ENCODE measurements at places on chromosomes 3 and 15.

- DNase-seq, result no peak
Measured at GRCh38 chr3:17089314-17089700, 204.6 kb downstream of the PLCL2 start.

DNA sequence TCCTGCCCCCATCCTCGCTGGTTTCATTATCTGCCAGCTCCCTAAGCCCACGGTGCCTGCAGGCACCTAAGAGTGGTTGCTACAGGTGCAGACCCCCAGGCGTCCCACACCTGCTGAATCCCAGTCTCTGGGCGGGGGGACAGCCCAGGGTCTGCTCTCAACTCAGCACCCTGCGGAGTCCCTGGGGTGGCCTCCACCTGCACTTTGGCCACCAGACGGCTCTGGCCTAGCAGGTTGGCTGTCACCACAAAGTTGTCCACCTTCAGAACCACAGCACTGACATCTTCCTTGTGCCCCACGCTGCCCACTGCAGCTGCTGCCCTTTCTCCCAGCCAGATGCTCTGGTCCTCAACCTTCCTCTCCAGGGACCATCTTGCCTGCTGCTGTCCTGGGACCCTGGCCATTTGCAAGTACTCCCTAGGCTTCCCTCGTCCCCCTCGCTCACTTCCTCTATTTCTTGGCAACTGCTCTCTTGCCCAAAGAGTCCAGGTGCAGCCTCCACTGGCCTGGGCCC, 34.9 kb upstream of the SNRPA1 start:
- DNase-seq, result no peak

DNA sequence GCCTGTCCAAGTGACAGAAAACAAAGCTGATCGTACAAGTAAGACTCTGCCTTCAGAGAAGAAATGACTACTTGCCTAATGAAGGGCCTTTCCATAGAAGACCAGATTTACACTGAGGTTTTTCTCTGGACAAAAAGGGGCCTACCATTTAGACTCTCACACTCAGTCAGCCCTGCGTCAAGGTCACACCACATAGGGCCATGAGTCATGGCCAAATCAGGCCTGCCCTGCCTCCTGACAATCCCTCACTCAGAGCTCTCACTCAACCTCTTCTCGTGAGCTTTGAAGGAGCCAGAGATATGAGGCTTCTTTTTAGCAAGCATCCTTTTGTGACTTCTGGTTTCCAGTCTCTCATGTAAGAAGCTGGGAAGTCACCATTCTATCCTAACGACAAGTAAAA, 68.1 kb upstream of the NMNAT3 start:
- no peak for DNase-seq

- no peak for DNase-seq
Measured at GRCh38 chr15:40776537-40777141, 6.9 kb downstream of the C15orf62 start.

GRCh38 chr3:144369129-144369879, 397.7 kb downstream of the DIPK2A start:
- DNase-seq, result no peak

- DNase-seq, result no peak
Measured at GRCh38 chr15:75570126-75570845, 8.8 kb downstream of the PTPN9 start.

- DNase-seq, result no peak
Measured at GRCh38 chr3:157533298-157534070, 30.3 kb upstream of the VEPH1 start.

DNA sequence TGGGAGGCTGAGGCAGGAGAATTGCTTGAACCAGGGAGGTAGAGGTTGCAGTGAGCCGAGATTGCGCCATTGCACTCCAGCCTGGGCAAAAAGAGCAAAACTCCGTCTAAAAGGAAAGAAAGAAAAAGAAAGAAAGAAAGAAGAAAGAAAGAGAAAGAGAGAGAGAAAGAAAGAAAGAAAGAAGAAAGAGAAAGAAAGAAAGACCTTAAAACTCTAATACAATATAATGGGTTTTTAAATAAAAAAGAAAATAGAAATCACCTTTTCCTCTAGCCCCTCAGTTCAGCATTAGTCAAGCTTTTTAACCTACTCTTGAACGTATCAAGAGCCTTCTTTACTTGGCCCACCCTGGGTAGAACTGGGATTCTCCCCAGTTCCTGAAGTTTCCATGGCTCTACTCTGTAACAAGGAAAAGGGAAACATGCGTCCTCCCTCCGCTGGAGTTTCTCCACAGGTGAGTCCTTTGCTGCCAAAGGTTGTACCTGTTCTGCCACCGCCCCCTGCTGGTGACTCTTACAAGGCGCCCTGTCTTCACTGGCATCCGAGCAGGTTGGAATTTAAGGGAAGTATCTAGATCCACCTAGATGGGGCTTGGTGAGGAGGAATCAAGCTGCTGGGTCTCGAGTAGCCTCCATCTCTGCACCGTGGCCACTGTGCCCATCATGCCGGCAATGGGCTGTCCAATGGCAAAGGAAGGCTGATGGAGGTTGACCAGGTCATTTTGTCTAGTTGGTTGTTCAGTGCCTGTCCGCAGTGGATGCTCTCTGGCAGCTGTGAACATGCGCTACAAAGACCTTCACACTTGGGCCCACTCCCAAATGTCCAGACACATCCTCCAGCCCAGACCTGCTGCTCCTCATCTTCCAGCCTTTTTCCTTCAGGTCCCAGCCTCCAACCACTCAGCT, 20.6 kb upstream of the EPHB3 start:
- DNase-seq, result no peak

- no peak for DNase-seq
Measured at GRCh38 chr3:12015627-12016026, 11.4 kb downstream of the SYN2 start.

DNA sequence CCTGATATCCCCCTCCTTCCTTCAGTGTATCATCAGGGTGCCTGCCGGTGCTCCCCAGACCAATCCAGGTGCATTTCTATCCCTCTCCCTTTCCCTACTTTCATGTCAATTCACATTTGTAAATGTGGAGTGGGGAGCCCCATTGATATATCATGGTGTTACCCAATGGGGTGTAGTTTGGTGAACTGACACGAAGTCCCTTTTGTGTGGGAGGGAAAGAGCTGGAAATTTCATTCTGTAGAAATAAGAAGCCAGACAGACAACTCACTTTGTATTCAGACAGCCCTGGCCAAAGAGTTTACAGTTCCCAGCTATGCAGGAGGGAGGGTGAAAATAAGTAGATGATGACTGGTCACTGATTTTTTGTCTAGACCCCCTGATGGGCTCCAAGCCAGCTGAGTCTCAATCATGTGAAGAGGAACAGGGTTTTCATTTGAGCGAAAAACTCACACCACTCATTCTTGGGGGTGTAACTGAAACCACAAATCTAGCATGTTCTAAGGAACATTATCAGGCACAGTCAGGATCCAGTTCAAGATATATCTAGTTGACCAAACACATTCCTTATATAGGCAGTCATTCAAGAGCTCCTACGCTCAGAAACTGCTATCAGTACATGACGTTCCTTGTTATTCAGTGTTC, 58.9 kb downstream of the LMCD1 start:
- no peak for DNase-seq

- no peak for DNase-seq
Measured at GRCh38 chr3:85161544-85161943, 202.8 kb downstream of the CADM2 start.

- DNase-seq, result no peak
Measured at GRCh38 chr15:89462198-89462912, 34.0 kb downstream of the RHCG start.

DNA sequence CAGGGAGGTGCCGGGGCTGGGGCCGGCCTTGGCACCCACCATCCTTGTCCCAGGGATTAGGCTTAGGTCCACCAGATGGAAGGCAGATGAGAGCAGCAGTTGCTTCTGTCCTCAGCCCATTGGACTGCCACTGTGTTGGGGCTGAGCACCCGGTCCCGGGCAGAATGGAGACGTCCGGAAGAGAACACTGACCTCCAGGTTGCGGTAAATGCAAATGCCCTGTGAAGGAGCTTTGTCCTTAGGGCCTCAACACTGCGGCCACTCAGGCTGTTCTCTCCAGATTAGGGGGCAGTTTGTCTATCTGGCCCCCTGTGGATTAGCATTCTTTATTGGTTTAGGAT, at the start of gene SERINC4:
Gene SERINC4 (minus strand): TSS at position 276 of the 341 bp plus-strand sequence. CDS start 234 bp downstream, at position 42.
- no peak for DNase-seq

DNA sequence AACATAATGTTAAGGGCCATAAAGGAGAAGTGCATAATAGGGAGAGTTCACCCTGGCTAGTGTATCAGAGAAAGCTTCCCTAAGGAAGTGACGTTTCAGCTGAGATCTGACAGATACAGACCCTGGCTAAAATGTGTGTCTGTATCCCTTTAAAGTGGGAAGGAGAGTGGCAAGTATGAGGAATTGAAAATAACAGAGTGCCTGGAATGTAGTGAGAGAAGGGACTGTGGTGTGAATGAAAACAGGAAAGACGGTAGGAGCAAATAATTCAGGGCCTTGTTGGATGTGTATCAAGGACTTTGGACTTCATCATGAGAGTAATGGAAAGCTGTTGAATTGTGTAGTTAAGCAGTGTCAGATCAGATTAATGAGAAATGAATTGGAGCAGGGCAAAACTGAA, 30.5 kb downstream of the NEO1 start:
- DNase-seq, result no peak

DNA sequence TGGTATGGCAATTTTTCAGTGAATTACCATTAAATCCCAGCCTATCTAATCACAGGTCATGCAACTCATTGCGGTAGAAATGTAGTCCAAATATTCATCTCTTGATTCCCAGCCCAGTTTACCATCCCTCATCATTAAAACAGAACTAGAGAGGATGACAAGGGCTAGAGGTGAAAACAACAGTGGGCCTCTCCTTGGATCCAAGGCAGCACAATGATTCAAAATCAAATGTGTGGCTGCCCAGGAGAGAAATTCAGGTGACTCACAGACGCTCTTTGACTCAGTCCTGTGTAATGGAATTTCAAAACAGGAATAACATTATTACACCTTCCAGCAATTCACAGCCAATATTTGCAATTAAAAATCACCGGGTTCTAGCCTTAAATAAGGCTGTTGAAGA, 246.5 kb downstream of the TBL1XR1 start:
- no peak for DNase-seq

DNA sequence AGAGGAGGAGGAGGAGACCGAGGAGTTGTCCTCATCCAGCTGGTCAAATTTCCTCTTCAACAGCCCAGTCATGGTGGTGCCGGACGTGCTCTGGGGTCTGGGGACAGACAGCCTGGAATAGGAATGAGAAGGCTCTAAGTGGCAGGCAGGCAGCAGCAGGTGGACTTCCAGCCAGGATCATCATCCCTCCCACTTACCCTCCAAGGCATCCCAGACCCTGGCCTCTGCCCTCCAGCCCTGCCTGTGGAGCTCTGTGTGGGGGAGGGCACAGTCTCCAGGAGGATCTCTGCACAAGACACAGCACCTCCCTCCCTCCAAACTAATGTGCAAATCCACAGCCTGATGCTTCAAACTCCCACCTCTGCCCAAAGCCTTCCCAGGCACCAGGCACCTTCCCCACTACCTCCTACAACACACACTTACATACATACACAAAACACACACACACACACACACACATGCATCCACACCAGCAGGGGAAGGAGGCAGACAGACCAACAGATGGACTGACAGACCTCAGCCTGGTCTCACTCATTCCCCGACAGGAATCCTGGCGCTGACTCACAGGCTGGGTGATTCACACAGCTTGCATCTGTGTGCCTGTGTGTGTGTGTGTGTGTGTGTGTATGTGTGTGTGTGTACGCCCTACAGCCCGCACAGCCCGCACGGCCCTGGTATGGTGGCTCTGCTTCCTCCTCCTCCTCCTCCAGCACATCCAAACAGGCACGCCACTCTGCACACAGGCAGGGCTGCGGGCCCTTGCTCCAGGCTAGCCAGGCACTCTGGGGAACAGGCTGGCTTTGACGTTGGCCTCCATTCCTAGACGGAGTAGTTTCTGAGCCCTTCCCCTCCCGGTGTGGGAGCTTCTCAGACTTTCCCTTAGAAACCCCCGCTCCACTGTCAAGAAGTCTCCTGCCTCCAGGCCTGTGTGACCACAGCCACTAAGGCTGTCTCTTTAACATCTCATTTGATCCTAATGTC, 6.5 kb downstream of the CSRNP1 start:
- DNase-seq, result peak; percentile 22

DNA sequence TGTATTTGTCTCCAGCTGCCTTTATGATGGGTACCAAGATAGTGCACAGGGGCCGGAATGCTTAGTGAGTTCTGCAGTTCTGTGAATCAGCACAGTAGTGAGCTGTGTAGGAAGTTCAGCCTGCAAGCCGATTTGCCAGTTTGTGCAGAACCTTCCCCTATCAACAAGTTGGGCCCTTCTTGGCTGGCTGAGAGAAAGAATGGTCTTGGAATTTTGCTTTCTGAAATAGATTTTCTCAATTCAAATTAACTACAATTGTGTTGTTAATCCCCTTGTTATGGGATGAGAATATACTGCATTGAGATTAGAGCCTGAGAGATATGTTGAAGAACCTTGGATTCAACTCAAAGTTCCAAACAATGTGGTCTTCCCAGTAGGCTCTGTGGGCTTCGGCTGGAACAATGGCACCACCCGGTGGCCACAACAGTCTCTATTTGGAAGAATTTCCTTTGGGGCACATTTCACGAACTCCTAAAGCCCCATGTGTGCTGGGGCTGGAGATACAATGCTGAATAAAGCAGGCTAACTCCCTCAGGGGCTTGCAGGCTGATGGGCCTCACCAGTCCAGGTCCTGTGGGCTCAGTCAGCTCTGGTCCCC, 59.1 kb downstream of the TRIM42 start:
- no peak for DNase-seq

- DNase-seq, result no peak
Measured at GRCh38 chr3:193593668-193594030, 641 bp downstream of the OPA1 start.

GRCh38 chr3:116161575-116162525, 283.4 kb downstream of the LSAMP start:
- DNase-seq, result no peak

GRCh38 chr3:159807137-159808040, 181.2 kb upstream of the IL12A start:
- no peak for DNase-seq

DNA sequence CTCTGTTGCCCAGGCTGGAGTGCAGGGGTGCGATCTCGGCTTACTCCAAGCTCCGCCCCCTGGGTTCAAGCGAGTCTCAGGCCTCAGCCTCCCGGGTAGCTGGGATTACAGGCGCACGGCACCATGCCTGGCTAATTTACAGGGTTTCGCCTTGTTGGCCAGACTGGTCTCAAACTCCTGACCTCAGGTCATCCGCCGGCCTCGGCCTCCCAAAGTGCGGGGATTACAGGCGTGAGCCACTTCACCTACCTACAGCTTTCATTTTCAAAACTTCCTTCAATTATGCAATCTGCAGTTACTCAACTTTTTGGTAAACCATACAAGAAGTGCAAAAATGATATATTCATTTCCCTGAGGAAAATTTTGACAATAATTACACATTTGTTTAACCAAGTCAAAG, 14.0 kb downstream of the NANOGP8 start:
- DNase-seq, result no peak

- no peak for DNase-seq
Measured at GRCh38 chr15:40790718-40791117, 16.2 kb upstream of the ZFYVE19 start.

Measured in GF-D8 (cell line).